ENCODE measurements at places on chromosomes 5 and 9.

DNA sequence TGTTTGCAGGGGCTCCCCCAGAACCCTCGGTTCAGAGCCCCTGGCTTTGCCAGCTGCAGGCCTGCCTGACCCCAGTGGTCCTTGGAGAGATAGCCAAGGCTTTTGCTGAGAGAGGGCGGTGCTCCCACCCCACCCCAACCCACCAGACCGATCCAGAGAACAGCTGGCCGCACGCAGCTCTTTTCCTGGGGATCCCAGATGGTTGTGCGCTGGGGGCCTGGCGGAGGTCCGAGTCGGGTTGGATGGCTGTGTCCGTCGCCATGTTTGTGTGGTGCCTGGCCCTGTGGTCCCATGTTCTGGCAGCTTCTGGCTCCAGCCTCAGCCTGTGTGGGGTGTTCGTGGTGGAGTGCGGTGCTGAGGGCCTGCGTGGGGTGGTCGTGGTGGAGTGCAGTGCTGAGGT lies 97.5 kb downstream of the RXRA start:
- DNase-seq, result no peak

- no peak for DNase-seq
Measured at GRCh38 chr5:155826611-155827507, 500.1 kb upstream of the SGCD start.

GRCh38 chr9:91378695-91379127 lies 17.0 kb upstream of the AUH start:
- no peak for DNase-seq

DNA sequence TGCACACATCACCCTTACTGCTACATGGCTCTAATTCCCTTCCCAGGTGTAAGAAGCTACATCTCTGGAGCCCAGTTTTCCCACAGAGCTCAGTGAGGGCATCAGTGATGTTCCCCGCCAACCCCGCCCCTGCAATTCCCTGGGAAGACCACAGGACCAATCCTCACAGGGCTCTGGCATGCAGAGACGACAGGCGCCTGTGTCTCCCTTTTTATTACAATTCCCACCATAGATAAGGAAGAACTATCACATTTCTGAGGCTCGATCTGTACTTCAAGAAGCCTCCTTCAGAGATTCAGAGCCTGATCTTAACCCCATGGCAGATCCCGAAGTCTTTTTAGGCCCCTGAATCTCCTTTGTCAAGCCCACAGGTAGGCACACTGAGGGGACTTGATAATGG lies at the start of gene OR1L6:
TSS of gene OR1L6 (plus strand) at position 301 of the 400 bp plus-strand sequence. CDS start 7,545 bp downstream, outside the sequence.
- DNase-seq, result no peak

DNA sequence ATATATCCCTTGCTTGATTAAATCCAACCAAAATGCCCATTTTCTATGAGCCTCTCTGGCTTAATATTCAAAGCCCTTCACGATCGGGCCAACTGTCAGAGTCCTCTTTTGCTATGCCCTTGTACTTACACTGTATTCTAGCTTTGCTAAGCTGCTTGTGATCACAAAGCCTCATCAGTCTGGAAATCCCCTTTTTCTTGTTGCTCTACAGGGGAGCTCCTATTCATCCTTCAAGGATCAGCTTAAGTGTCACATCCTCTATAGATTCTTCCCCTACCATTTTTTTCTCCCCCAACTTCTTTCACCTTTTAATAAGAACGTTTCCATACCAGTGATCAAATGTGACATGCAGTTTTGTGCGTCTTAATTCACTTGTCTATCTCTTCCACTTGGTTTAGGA lies 450.4 kb upstream of the CHD1 start:
- no peak for DNase-seq

GRCh38 chr9:10108815-10109214 lies 504.0 kb downstream of the PTPRD start:
- no peak for DNase-seq

DNA sequence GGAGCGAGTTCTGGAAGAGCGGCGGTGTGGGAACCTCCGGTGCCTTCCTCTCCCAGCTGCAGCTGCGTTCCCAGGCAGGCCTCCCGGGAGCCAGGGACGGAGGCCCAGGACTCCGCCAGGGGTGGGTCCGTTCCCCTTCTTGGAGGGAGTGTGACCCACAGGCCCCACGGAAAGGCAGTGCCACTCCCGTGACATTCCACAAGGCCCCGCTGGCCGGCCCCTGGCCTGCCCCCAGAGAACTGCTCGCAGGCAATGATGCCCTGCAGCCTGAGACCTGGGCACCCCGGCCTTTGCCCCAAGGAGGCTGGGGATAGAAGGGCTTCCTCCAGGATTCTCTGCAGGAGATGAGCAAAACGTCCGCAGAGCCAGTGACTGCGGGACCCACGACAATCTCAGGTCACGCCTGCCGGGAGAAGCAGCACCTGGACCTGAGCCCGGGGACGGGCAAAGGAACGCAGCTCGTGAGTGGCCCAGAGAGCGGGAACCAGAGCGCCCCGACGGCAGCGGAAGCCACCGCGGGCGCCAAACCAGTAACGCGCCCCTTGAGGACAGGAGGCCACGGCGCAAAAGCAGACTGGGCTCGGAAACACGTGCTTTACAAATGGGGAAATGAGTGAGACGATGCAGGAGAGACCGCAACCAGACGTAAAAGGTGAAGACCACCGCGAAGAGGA lies 9.3 kb downstream of the OBP2B start:
- no peak for DNase-seq

- DNase-seq, result no peak
Measured at GRCh38 chr9:14277761-14278160, 36.2 kb downstream of the NFIB start.

DNA sequence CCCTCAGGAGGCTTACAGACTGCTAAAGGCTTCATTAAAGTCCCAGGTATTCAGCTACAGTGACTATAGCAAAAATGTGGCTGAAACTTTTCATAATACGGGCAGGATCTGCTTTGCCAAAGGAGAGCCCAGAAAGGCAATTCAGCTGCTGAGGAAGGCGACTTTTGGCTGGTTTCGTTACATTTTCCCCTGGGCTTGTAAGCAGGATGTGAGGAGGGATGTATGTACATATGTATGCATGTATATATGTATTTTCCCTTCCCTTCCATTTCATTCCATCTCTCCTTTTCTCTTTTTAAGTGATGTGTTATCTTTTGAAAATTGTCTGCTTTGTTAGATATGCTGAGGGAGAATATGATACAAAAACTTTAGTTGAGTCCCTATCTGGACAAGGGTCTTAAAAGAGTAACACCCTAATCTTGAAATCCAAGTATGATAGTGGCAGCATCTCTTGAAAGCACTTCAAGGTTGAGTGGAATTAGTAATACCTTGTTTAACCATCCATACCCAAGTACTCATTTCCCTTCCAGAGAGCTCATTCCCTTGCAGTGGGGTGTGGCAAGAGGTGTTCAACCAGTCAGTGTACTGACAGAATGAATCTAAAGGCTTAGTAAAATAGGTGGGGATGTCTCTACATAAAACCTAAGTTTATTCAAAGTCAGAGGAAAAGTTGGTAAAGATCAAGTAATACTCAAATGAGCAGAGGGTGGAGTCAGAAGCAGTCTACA lies 28.7 kb downstream of the RAD1 start:
- no peak for DNase-seq

All from effector CD8-positive, alpha-beta T cell (primary cell).